Inflammatory macrophage treated with lipopolysaccharide for 1 hour (primary cell): ENCODE measurements at places on chromosomes 4 and X.

DNA sequence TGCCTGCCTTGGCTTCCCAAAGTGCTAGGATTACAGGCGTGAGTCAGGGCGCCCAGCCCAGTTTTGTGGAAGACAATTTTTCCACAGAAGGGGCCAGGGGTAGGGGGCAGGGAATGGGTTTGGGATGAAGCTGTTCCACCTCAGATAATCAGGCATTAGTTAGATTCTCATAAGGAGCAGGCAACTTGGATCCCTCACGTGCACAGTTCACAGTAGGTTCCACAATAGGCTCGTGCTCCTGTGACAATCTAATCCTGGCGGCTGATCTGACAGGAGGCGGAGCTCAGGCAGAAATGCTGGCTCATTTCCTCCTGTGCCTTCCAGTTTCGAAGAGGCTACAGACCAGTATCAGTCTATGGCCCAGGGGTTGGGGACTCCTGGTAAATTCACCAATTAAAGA, 491.6 kb upstream of the AADAT start:
- DNase-seq = no peak

DNA sequence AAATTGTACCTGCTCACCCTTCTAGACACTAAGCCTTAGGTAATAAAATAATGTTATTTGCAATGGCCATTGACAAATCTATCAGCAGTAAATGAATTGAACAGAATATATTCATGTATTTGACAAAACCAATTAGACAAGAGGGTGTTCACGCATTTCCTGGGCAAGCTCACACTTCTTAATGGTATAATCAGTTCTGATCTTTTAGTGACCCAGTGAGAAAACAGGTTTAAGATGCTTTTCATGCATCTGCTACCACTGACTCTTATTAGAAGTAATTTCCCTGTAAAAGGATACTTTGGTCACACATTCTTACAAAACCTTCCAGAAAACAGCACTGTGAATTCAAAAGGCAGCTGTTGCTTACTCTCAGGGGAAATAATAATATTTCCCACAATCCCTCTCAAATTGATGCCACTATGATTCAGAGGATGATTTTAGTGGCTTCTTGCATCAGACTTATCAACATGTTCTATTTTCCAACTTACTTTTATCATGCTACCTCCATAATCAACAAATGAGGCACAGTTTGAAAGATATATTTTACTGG, 313.9 kb upstream of the NWD2 start:
- no peak for DNase-seq

DNA sequence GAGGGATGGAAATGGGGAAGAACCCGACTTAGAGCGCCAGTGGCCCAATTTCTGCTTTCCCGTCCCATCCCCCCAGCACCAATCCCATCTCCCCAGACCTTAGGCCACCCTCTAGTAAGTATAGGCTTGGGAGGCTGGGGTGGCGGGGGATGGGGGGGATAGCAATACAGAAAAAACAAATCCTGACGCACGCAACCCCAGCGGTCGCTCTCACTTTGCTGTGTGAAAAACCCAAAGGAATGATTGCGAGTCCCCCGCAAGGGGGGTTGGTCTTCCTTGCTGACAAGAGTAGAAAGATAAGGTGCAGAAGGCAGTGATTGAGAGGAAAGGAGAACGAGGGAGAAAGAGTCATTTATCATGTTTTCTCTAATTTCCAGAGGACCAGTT, 863 bp downstream of the CPE start:
- DNase-seq = no peak

GRCh38 chrX:15769300-15769954, 20.9 kb upstream of the ZRSR2 start:
- DNase-seq = no peak

DNA sequence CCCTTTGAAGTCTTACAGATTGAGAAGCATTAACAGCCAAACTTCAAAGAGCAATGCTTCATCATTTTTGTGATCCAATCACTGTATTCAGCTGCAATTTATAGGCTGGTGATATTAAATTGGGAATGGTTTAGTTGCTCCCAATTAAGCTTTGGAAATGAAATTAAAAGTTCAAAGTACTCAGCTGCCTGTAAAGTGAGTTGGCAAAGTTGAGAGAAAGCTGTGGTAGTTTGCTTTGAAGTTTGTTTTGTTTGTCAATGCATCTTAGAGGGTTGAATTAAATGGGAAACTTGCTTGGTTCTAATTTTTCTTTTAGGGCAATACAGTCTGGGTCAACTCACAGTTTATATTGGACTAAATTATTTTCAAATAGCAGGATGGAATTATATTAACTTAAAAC, 238.4 kb upstream of the CTSO start:
- DNase-seq = no peak

DNA sequence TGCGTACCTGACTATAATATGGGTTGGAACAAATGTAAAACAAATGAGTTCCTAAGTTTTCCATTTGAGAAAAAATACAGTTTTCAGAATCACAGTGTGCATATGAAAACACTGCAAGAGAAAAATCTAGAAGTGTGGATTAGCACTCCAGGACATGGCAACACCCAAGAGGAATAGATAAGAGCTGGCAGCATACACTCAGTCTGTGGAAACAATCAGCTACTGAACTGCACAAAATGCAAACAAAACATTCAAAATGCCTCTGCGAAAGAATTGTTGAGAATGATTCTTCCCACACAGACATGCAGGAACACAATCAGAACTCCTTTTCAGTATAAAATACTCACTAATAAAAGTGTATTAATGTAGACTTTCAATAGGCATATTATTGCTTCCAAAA, 39.9 kb downstream of the ATP8A1 start:
- DNase-seq = no peak

- DNase-seq = no peak
Measured at GRCh38 chrX:24146283-24146949, 3.1 kb upstream of the ZFX start.

DNA sequence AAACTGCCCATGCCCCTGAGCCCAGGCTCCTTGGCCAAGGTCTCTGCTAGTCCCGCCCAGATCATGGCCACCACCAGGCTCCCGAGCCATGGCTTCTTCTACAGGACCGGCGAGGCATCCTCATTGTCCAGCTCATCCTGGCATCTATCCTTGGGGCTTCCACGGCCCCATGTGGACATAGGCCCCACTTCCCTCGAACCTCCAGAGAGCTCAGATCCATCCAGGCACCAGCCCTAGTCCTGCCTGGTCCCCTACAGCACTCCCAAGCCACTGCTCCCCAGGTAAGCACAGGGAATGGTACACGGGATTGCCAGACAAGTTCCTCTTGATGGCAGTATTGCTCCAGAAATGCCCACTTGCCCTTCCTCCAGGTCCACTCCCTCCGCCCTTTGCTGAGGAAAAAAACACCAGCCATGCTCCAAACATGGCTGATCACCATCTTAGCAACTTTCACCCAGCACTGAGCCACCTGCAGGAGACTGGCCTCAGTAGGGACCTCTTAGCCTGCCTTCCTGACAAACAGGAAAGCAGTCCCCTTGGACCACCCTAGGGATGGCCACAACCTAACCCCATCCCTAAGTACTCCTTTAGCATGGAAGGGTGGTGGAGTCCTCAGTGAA, 272.1 kb upstream of the AGTR2 start:
- DNase-seq = no peak

GRCh38 chr4:21888195-21888976, 60.2 kb downstream of the KCNIP4 start:
- no peak for DNase-seq

DNA sequence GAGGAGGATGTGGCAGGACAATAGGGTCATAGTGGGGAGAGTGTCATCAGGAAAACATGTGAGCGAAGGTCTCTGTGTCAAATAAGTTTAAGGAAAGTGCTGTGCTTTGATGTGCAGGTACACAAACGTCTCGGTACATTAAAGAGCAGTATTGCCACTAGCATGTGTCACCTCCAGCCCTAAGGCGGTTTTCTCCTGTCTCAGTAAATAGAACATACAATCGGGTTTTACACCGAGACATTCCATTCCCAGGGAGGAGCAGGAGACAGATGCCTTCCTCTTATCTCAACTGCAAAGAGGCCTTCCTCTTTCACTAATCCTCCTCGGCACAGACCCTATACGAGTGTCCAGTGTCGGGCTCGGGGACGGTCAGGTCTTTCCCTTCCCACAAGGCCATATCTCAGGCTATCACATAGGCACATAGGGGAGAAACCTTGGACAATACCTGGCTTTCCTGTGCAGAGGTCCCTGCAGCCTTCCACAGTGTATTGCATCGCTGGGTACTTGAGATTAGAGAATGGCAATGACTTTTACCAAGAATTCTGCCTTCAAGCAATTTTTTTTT, 684.5 kb downstream of the PDHA2 start:
- no peak for DNase-seq

GRCh38 chr4:185874516-185875230, 62.7 kb upstream of the SORBS2 start:
- DNase-seq = no peak

GRCh38 chrX:1215123-1215823, 2.8 kb upstream of the CRLF2 start:
- peak; percentile 58 for DNase-seq

GRCh38 chrX:16629909-16630308, 20.0 kb upstream of the S100G start:
- no peak for DNase-seq

DNA sequence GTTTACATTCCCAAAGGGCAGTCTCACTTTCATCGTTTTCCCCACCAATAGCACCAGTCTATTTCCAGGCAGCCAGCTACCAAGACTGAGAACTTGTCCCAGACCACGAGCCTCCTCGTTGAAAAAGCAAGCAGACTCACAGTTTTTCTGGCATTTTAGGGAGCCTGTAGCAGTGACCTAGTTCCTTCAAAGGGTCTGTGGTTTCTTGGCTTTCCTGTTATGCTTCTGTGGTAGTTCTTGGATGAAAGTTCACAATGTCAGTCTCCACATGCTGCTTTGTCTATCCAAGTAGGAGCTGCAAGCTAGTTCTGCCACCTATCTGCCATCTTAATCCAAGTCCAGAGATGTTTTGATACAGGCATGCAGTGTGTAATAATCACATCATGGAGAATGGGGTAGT, 151.6 kb upstream of the ZC4H2 start:
- no peak for DNase-seq

DNA sequence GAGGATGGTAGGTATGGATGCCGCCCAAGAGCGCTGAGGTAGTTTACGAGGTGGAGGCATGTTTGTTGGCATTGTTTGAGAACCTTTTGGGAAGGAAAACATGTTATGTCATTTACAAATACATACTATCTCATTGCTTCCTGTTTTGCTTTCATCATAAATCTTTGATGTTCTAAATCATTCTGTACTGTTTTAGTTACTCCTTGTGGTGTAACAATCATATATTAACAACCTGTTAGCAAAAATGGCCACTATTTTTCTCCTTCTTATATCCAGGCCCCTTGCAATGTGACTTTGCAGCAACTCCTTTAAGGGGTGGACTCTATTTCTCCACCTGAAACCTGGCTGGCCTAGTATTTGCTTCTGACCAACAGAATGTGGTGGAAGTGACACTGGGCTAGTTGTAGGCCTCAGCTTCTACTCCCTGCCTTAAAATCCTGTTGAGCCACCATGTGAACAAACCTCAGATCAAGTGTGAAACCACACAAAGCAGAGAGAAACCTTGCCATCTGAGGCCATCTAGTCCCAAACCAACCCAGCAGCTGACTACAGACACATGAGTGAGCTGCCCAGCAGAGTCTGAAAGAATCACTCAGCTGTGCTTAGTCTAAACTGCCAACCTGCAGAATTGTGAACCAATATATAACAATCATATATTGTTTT, 15.8 kb upstream of the CXorf38 start:
- no peak for DNase-seq

GRCh38 chr4:7307394-7308099, 115.2 kb downstream of the SORCS2 start:
- no peak for DNase-seq

GRCh38 chr4:159048166-159048886, 54.6 kb upstream of the RAPGEF2 start:
- DNase-seq = no peak

DNA sequence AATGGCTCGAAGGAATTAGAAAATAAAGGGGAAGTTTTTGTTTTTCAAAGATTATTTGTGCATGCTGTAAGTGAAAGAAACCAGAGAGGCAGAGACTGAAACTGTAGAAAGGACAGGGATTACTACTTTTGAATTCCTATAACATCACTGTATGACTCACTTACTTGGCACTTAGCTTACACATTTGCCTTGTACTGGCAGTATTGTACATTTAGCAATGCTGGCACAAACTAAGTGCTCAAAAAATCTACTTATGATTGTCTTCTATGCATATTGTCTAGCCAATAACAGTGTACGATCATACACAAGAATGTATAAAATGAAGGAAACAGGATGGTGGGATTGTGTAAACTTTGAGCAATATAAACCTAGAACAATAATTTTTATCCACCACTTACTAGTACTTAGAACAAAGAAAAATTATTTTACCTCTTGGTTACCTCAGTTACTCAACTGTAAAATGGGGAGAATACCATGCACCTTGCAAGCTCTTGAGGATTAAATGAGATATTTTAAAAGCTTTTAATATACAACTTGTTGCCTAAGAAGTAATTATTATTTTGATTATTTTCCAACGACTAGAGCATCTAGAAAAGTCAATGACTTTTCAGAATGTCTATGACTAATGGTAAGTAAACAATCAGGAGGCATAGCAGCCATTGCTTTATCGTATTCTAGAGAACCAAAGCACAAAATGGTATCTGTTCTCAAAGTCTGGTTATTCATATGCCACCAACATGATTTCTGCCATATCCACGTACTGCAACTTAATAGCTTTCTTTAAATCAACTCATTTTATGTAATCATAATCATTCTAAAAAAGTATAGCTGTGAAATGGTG, 4.7 kb downstream of the FAM120C start:
- peak; percentile 21 for DNase-seq

- no peak for DNase-seq
Measured at GRCh38 chr4:123430031-123430430, 33.4 kb downstream of the SPRY1 start.

DNA sequence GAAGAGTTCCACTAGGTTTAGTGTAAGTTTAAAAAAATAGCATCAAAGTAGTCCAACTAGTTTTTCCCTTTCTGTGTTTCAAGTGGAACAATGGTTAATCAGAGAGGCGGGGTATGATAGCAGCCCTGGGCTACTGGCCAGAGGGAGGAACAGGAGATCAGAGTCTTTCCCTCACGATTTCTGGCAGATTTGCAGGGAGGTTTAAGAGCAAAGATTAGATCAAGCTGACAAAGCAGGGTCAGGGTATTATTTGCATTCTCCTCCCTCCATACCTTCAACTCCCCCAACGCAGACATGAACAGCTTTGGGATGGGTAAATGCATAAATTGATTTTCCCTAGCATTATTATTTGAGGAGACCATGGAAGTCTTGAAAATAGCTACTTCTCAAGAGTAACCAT, 277.6 kb upstream of the DIAPH2 start:
- no peak for DNase-seq

DNA sequence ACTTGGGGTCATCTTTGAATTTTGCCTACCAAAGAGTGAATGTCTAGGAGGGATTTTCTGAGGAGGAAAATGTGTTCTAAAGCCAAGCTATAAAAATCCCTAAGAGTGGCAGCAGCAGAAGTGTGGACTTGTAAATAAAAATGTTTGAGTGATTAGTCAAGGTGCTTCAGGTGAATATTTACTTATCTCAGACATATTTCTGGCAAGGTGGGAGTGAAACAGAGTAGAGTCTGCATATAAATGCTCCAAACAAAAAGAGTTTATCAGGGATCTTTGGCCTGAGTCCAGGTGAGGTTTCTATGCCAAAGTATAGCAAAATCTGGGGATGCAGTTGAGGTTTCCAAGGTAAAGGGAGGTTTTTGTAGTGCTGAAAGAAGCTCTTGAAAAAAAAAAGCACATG, 19.7 kb downstream of the CYSLTR1 start:
- no peak for DNase-seq

GRCh38 chr4:77599378-77599777, 6.2 kb upstream of the CXCL13 start:
- DNase-seq = peak; percentile 5
